ENCODE measurements at places on chromosomes 12 and 14.

DNA sequence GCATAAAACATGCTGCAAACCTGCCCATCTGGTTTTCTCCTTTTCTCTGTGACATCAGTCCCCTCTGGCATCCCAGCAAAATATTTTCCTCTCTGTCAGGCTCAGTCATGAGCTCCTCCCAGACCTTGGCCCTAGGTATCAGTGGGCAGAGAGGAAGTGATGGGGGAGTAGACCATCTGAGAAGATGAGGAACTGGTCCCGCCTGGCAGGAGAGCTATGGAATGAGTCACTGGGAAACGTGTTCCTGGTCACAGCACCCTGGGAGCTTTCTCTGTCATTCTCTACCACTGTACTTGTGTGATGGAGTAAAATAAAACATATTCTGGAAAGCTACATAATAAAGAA is 5.0 kb upstream of the SRSF9 start:
- peak; percentile 65 for DNase-seq

DNA sequence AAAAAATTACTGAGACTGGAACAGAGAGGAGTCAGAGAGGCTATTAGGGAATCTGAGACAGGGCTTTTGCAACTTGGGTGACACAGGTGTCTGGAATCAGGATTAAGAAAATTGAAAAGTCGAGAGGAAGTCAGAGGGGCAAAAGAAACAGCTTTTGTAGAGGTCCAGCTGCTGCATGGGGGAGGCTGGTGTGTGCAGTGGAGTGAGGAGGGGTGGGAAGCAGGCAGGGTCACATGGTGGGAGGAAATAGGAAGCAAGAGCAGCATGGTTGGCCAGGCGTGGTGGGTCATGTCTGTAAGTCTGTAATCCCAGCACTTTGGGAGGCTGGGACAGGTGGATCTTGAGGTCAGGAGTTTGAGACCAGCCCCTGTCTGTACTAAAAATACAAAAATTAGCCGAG is 69.7 kb upstream of the VRK1 start:
- no peak for DNase-seq

- no peak for DNase-seq
Measured at GRCh38 chr14:38047195-38047902, 160.4 kb upstream of the SSTR1 start.

DNA sequence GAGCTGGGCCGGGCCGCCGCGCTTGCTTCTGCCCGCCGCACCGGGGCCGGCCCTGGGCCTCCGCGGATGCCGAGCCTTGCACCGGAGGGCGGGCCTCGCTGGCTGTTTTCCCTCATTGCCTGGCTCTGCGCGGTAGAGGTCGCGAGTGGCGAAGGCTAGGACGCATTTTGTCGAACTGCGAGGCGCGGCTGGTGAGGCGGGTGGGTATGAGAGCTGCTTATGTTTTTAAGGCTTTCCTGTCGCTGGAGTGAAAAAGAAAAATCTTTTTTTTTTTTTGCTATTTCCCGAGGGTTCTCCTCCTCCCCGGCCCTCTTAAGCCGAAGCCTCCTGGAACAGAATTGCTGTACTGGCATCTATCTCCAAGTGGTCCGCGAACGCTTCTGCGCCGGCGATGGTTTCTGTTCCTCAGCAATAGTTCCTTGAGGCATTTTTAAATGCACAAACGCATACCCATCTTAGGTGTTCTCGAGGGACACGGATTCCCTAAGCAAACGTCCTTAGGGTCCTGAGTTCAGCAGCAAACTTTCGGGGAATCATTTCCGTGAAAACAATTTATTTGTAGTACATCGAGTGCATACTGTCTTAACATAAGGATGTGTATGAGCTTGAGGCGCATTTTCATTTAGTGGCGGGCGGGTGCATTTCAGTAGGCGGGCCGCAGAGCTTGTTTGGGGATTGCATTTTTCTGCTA is 631 bp downstream of the RESF1 start:
- DNase-seq, result peak; percentile 46

DNA sequence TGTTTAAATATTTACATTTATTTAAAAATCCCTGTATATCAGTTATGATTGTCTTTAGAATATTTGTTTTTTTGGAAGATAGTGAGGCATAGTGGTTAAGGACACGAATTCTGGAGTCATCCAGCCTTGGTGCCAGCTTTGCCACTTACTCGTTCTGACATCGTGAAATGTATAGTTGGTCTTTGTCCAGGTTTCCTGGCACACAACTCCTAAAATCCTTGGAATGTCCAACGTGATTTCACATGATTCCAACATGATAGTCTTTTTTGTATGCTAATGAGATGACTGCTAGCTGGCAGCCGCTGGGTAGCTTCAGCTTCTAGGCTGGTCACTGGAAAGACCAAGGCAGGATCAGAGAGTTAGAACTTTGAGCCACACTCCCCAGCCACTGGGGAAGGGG is 64.8 kb downstream of the PRICKLE1 start:
- DNase-seq, result no peak

DNA sequence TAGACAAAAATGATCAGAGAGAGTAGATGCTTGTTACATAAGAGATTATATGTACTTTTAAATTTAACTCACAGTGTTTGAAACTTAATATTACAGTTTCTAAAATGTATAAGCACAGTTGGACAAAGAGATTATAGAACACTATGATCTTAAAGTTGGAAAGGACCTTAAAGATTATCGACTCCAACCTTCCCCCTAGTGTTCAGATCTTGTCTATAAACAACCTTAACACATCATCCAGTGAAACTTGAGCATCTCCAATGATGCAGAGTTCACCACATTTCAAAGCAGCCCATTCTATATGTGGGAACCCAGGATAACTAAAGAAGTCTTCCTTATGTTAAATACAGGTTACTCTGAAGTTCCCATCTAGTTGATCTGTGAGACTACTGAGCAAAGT is 480.8 kb downstream of the RMST start:
- DNase-seq, result no peak

DNA sequence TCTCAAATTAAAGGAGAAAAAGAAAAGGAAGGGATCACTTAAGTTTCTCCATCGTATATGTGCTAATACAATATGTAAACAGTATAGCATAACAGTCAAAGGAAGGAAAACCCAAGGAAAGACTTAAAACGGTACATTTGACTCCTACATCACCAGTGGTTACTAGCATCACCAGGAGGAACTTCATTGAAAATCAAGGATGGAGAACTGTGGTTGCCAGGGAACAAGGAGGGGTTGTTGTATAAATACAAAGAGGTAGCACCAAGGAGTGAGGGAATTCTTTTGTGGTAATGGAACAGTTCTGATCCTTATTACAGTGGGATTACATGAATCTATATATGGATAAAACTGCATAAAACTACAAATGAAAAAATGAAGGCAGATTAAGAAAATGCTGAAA is 1.6 kb downstream of the ZFYVE26 start:
- no peak for DNase-seq

DNA sequence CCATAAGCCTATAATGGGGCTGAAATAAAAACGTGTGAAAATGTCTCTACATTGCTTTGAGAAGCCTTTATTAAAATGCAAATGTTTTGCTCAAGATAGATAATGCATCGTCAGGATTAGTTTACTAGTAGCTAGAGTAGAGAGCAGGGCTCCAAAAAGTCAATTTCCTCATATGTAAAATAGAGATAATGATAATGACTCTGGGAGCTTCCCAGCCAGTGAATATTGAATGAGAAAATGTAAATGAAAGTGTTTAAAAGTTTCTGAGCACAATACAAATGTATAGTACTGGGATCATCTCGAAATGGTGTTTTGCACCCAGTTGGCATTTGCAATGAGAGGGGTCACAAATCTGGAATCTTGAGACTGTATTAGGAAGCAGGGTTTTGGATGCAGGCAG is 135.3 kb downstream of the OTOGL start:
- DNase-seq, result no peak

DNA sequence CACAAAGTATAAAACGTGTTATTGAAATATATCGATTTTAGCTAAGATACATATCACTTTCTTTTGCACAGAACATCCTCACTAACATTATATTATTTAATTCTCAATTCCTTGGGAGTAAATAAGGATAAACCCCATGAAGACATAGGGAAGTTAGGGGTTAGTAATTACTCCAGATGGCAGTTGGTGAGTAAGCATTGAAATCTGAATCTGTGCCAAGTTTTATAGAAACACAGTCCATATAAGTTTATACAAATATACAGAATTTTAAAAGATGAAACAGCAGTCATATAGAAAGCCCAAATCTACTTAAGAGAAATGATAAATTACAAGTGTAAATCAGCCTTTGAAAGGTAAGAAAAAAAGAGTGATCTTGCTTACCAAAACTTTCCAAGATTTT is 200.4 kb upstream of the SYT10 start:
- DNase-seq, result no peak

DNA sequence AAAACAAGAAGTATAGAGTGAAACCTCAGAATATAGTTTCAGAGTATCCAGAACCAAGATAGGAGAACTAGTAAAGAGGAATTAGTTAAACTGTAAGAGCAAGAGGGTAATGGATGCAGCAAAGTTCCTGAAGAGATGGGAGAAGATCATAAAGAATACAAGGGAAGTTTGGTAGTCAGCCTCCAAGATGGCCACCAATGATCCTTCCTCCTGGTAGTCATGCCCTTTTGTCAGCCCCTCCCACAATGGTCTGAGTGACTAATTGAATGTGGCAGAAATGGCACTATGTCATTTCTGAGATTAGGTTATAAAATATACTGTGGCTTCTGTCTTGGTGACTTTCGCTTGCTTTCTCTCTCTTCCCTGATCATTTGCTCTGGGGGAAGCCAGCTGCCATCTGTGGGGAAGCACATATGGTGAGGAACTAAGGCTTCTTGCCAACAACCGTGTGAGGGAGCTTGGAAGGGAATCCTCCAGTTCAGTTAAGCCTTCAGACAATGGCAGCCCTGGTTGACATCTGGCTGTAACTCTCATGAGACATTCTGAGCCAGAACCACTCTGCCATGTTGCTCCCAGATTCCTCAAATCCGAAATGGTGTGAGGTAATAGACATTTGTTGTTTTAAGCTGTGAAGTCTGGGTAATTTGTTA is 55.3 kb upstream of the AMN1 start:
- DNase-seq, result no peak

GRCh38 chr14:29454026-29454693 is 473.5 kb downstream of the PRKD1 start:
- DNase-seq, result no peak

GRCh38 chr14:65357113-65357512 is 55.4 kb upstream of the FUT8 start:
- no peak for DNase-seq

DNA sequence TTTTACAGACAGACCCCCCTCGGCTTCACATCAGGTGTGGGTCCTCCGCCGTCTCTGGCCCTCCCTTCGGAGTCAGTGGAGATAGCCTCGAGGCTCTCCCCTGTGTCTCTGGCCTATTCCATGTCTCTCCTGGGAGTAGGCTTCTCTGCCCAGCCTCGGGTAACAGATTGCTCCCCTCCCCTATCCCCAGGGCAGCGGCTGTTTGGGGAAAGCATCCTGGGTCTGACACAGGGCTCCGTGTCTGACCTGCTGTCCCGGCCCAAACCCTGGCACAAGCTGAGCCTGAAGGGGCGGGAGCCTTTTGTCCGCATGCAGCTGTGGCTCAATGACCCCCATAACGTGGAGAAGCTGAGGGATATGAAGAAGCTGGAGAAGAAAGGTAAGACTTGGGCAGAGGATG is 30.8 kb downstream of the PHETA1 start:
- no peak for DNase-seq

- DNase-seq, result no peak
Measured at GRCh38 chr12:30795410-30796312, 40.9 kb upstream of the CAPRIN2 start.

DNA sequence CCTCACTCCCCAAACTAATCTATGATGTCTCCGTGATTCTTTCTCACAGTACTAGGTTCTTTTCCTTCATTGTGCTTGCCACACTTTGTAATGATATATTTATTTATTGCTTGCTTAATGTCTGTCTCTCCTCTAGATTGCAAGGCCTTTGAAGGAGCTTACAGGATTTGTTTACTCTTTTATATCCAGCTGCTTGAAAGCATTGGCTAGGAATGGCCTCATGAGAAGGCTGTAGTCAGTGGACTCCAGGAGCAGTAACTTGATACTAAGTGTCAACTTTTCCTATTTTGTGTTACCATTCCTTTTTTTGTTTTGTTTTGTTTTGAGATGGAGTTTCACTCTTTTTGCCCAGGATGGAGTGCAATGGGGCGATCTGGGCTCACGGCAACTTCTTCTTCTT is 7.3 kb upstream of the FAM234B start:
- DNase-seq, result no peak

GRCh38 chr14:90321891-90322290 is 9.8 kb downstream of the NRDE2 start:
- no peak for DNase-seq

- DNase-seq, result peak; percentile 28
Measured at GRCh38 chr12:128823216-128823915, 392 bp downstream of the SLC15A4 start.

DNA sequence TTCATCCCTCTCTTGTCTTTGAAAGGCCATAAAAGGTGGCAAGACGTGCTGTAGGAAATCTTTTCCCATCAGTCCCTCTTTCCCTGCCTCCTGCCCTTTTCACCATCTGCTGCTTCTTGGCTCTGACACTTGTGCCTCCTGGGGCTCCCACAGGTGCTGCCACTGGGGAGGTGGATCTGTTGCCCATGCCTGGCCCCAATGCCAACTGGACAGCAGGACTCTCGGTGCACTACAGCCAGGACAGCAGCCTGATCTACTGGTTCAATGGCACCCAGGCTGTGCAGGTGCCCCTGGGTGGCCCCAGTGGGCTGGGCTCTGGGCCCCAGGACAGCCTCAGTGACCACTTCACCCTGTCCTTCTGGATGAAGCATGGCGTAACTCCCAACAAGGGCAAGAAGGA is 6.5 kb downstream of the CLSTN3 start:
- no peak for DNase-seq

DNA sequence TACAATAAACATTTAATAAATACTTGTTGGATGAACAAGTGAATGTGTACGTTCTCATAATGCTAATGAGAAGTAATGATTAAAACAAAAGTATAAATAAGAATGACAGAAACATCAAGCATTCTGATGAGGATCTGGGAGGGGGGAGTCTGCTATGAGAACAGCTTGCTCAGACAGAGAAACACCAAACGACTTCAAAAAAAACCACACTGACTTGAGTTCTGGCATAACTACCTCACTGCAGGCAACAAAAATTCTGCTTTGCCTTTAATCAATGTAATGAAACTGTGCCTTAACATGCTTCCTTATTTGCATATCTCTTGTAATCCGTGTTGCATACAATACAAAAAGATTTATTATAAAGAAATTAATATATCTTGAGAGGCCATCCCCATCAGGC is 295.3 kb upstream of the GARIN6 start:
- no peak for DNase-seq

GRCh38 chr12:120940006-120940405 is 35.8 kb upstream of the SPPL3 start:
- no peak for DNase-seq

GRCh38 chr12:65522956-65523860 is 244.7 kb downstream of the MSRB3 start:
- DNase-seq, result no peak

GRCh38 chr14:58633831-58634230 is 3.9 kb upstream of the DACT1 start:
- no peak for DNase-seq

- DNase-seq, result peak; percentile 68
Measured at GRCh38 chr12:40224439-40225291, at the start of gene LRRK2. TSS of gene LRRK2 (plus strand) at chr12:40224997. CDS start at chr12:40225132, 135 bp downstream.

- no peak for DNase-seq
Measured at GRCh38 chr12:91887957-91888356, 257.7 kb downstream of the BTG1 start.
